Uterus (tissue), 4 donors: ENCODE measurements at places on chromosomes 1 and 21. TPM values are rescaled to one million over a fixed set of nuclear protein-coding genes. Genes with fewer than 3 reads are reported as not detected.

Gene CFAP74
- not detected for total RNA-seq

DNA sequence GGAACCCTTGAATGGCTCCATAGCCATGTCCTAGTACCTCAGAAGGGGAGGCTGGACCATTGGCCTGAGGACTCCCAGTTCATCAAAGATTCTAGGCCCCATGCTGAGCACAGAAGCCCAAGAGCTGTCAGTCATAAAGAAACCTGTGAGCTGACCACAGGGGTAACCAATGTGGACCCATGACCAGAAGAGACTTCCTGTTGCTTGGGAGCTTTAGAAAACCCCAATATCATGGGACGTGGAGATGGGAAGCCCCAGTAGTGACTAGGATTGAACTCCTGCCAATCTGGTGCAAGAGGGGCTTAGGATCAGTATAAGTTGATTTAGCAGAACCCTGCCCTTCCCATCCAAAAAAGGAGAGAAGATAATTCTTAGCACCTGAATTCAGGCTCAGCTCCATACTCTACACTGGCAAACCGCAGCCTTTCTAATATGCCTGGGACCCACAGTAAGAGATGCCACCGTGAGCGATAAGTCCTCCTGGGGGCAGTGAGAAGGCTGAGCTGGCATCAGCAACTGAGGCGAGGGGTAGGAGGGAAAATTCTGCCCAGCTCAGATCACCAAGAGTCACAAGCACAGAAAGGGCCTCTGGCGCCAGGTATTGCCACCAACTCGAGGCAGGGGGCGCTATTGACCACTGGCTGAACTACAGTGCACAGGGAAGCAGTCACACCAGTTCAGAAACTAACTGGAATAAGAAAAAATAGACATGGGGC lies 108.9 kb downstream of the CAPN8 start:
- H3K27ac ChIP-seq, result no peak overlapping the region
- H3K36me3 ChIP-seq, result no peaks in the 10 kb centered on the region
- no peak overlapping the region for H3K4me3 ChIP-seq
- H3K27me3 ChIP-seq, result no peaks in the 10 kb centered on the region
- no peaks in the 10 kb centered on the region for H3K4me1 ChIP-seq

Gene CFAP141
- not detected for total RNA-seq

Gene EDN2
- total RNA-seq, result 3.7 TPM

GRCh38 chr1:27491748-27492700 lies 2.1 kb upstream of the WASF2 start:
- H3K27ac ChIP-seq, result peak overlapping the region; percentile 97
- H3K4me1 ChIP-seq, result peaks cover 16% of the 10 kb centered on the region
- H3K27me3 ChIP-seq, result no peaks in the 10 kb centered on the region
- H3K4me3 ChIP-seq, result no peak overlapping the region
- peak; percentile 68 for DNase-seq

- no peak overlapping the region for H3K4me3 ChIP-seq
- no peak overlapping the region for H3K27ac ChIP-seq
- no peaks in the 10 kb centered on the region for H3K27me3 ChIP-seq
- DNase-seq, result no peak
- no peaks in the 10 kb centered on the region for H3K4me1 ChIP-seq
- no peaks in the 10 kb centered on the region for H3K36me3 ChIP-seq
Measured at GRCh38 chr1:167856711-167857418, 57.1 kb downstream of the ADCY10 start.

- no peaks in the 10 kb centered on the region for H3K27me3 ChIP-seq
- peak within 1 kb of the TSS; percentile 66 for H3K27ac ChIP-seq
- no peaks in the 10 kb centered on the region for H3K4me1 ChIP-seq
- peak within 1 kb of the TSS; percentile 45 for H3K4me3 ChIP-seq
- peak; percentile 70 for DNase-seq
- H3K36me3 ChIP-seq, result no peaks in the 10 kb centered on the region
Measured at GRCh38 chr1:240611619-240612480, at the start of gene GREM2. GREM2 (minus strand) TSS chr1:240612155; CDS start chr1:240493475, 118,680 bp downstream.

DNA sequence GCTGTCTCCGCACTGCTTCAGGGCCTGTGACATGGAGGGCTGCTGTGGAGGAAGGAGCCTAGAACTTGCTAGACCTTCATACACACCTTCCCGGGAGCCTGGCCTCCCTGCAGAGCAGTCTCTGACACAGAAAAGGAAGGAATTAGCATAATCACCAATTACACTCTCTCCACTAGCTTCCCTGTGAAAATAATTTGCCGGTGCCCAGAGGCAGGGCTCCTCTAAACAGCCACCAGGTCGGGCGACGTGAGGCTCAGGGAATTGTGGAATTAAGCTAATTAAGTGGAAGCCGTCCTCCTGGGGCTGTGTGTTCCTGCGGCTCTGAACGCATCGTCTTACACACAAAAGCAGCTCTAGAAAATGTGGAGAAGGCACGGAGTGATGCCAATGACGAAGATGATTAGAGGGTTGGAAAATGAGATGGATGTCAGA lies 82.6 kb downstream of the NENF start:
- no peaks in the 10 kb centered on the region for H3K36me3 ChIP-seq
- H3K4me1 ChIP-seq, result no peaks in the 10 kb centered on the region
- no peak overlapping the region for H3K27ac ChIP-seq

- H3K4me1 ChIP-seq, result no peaks in the 10 kb centered on the region
- H3K27me3 ChIP-seq, result no peaks in the 10 kb centered on the region
- no peaks in the 10 kb centered on the region for H3K36me3 ChIP-seq
- H3K27ac ChIP-seq, result no peak overlapping the region
Measured at GRCh38 chr1:169495046-169495775, 9.5 kb upstream of the SLC19A2 start.

GRCh38 chr1:53735681-53736080 lies 3.3 kb downstream of the GLIS1 start:
- DNase-seq, result no peak
- no peaks in the 10 kb centered on the region for H3K36me3 ChIP-seq
- no peak overlapping the region for H3K27ac ChIP-seq
- no peak overlapping the region for H3K4me3 ChIP-seq
- H3K27me3 ChIP-seq, result peaks cover 6% of the 10 kb centered on the region

Gene CELA3A
- not detected for total RNA-seq

Gene ETV3L
- total RNA-seq, result not detected

DNA sequence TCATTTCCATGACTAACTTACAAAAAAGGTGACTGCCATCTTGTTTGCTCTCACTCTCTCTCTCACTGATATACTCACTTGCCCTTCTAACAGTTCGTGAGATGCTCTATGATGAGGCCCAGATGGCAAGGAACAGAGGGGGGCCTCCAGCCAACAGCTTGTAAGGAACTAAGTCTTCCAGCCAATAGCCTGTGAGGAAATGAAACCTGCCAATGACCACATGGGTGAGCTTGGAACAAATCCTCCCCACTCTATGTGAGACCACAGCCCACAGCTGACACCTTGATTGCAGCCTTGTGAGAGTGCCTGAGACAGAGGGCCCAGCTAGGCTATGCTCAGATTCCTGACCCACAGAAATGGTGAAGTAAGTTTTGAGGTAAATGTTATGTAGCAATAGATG lies 153.7 kb downstream of the HHIPL2 start:
- H3K27me3 ChIP-seq, result no peaks in the 10 kb centered on the region
- no peak for DNase-seq
- no peaks in the 10 kb centered on the region for H3K4me1 ChIP-seq

DNA sequence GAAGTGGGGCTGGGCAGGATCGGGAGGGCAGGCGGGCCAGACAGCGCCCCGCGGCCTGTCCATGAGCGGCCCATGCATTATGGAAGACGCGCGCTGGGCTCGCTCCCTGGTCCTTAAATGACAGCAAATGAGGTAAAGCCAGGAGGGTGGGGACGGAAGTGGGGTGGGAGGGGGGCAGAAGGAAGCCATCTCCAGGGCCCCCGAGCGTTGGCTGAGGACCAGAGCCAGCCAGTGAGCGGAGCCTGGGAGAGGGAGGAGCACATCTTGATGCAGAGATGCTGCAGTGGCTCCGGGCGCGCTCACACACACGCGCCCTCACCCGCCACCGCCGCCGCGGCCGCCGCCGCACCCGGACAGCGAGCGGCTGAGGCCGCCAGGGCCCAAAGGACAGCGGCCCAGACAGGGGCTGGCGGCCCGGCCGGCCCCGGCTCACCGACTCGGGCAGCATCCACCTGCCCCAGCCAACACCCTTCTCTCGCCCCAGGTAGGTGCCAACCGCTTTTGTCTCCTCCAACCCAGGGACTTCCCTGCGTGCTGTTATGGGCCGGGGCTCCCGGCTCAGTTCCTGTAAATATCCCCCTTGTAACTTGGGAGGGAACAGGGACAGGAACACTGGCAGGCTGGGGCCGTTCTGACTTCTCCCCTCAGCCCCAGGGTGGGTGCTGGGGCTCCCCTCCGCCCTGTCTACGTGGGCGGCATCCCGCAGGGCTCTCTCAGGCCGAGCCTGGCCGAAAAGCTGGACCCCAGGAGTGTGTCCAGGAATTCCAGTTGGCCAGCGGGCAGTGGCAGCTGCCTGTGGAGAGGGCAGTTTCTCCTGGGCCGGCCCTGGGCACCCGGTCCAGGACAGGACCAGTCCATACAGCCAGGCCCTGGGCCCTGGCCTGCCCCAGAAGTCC lies at the start of gene CNTN2:
Gene CNTN2, plus strand, starts transcription at position 302 of the 896 bp plus-strand sequence. CDS start 9,974 bp downstream, outside the sequence.
- no peak within 1 kb of the TSS for H3K27ac ChIP-seq
- H3K27me3 ChIP-seq, result no peaks in the 10 kb centered on the region
- H3K36me3 ChIP-seq, result no peaks in the 10 kb centered on the region
- DNase-seq, result no peak

DNA sequence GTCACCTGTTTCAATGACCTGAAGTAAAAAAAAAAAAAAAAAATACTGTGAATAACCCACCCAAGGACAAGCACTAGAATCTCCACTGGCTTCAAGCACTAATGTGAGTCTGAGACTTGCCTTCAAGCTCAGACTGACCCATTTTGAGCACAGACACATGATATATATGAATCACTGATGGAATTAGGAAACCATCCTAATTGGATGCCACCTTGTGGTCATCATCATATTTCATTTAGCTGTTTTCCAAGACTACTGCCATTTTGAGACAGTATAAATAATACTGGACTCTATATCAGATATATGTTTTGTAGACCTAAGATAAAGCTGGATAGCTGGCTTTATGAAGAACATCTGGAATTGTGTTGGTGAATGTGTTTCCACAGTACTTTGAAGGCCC lies 1232.0 kb downstream of the KCNT2 start:
- H3K4me3 ChIP-seq, result no peak overlapping the region
- no peaks in the 10 kb centered on the region for H3K36me3 ChIP-seq
- H3K4me1 ChIP-seq, result no peaks in the 10 kb centered on the region
- no peaks in the 10 kb centered on the region for H3K27me3 ChIP-seq

- no peak for DNase-seq
- no peaks in the 10 kb centered on the region for H3K36me3 ChIP-seq
- no peaks in the 10 kb centered on the region for H3K4me1 ChIP-seq
- H3K27me3 ChIP-seq, result no peaks in the 10 kb centered on the region
Measured at GRCh38 chr1:13513895-13514546, at the start of gene LRRC38. LRRC38 (minus strand) TSS chr1:13514003; CDS start chr1:13513593, 410 bp downstream.

DNA sequence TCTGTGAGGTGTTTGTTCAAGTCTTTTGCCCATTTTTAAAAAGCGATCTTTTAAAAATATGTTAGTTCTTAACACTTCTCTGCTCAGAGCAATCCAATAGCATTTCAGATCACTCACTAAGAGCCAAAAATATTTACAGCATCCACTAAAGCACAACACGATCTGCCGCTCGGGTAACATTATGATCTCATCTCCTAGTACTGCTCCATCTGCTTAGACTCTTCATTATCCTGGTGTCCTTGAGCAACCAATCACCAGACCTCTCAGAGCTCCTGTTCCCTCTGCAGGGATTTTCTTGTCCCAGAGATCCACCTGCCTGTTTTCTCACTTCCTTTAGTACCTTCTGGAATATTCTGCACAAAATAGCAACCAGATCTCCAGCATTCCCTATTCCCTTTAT lies 235.3 kb upstream of the ESRRG start:
- no peaks in the 10 kb centered on the region for H3K27me3 ChIP-seq
- H3K27ac ChIP-seq, result no peak overlapping the region
- no peak overlapping the region for H3K4me3 ChIP-seq
- no peak for DNase-seq
- H3K4me1 ChIP-seq, result no peaks in the 10 kb centered on the region

DNA sequence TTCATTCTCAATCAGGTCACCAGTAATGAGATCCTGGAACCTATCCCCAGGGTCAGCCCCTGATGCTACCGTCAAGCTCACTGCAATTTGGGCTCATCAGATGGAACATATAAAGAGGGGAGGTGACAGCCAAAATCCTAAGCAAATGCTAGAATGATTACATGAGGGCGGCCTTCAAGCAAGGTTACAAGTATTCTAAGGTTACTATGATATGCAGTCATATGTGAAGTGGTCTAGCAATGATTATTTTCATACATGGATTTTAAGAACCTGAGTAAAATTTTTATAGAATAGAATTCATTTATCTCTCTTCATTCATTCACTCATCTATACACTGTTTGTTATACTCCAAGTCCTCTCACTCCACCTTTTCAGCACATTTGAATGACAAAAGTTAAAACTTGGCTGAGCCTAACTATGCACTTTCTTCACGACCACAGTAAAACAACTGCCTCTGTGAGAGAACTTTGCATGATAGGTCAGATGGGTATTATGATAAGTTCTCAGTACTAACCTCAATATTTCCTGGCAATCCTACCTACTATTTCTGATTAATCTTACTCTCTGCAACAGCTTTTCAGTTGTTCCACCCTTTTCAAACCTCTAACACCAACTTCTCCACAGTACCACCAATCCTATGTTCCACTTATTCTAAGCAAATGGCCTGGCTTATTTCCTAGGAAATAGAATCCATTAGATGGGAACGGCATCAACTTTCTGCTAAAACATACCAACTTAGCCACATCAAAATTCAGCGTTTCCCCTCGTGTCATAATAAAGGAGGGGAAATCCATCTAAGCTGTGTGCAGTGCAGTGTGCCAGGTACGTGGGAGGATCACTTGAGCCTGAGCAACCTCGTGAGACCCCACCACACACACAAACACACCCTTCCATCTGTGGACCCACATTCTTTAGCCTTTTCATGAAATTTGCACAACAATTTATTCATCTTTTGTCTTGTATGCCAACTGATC lies 32.0 kb downstream of the LHX9 start:
- H3K36me3 ChIP-seq, result no peaks in the 10 kb centered on the region
- no peak overlapping the region for H3K27ac ChIP-seq
- no peak for DNase-seq
- no peak overlapping the region for H3K4me3 ChIP-seq

Gene GJA8
- not detected for total RNA-seq

- peak overlapping the region; percentile 53 for H3K27ac ChIP-seq
- no peak overlapping the region for H3K4me3 ChIP-seq
- no peaks in the 10 kb centered on the region for H3K4me1 ChIP-seq
Measured at GRCh38 chr21:44083631-44084291, 23.4 kb upstream of the PWP2 start.

- H3K36me3 ChIP-seq, result no peaks in the 10 kb centered on the region
- H3K27me3 ChIP-seq, result no peaks in the 10 kb centered on the region
- DNase-seq, result no peak
- no peak overlapping the region for H3K27ac ChIP-seq
- H3K4me3 ChIP-seq, result no peak overlapping the region
- no peaks in the 10 kb centered on the region for H3K4me1 ChIP-seq
Measured at GRCh38 chr1:182811975-182812722, 22.6 kb downstream of the NPL start.
